Activated T-cell treated with anti-CD3 and anti-CD28 coated beads, Interleukin-2, amount 50 U/mL, for 48 hours (primary cell): ENCODE measurements at places on chromosomes 1 and 21.

- no peak for DNase-seq
Measured at GRCh38 chr1:212722270-212722957, 22.8 kb upstream of the BATF3 start.

DNA sequence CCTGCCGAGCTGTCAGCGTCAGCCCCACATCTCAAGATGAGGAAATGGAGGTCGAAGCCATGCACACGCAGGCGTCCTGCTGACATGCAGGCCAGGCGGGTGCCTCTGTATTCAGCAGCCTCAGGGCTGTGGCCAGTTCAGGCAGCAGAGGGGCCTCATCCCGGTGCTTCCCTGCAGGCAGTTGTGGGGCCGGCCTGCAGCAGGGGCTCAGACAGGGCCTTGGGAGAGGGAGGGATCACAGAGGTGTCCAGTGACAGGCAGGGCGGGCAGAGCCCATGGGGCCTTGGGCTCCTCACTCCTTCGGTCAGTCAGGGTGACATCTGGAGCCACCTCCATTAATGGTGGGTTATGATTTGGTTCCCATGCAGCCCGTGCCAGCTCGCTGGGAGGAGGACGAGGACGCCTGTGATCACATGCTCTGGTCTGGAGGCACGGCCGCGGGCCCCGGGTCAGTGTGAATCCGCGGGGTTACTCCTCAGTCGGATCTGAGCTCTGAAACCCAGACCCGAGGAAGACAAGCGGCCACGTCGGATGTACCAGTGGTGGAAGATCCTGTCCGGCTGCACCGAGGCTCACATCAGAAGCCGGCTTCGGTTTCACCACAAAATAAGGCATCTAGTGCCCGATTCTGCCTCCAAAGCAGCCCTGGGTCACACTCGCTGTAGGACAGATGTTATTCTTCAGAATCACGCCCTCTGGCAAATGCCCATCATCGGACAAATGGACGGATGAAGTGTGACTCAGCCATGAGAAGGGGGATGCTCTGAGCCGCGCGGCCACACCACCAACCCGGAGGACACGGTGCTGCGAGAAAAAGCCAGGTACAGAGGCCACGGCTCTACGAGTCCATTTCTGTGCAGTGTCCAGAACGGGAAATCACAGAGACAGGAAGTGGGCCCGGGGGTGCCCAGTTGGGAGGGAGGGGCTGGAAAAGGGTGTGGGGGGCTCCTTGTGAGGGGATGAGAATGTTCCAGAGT, 33.4 kb downstream of the KRTAP10-1 start:
- DNase-seq = no peak

GRCh38 chr1:191620883-191621282, 537.4 kb upstream of the RGS18 start:
- no peak for DNase-seq

- no peak for DNase-seq
Measured at GRCh38 chr21:39153373-39153772, 29.9 kb downstream of the PSMG1 start.

DNA sequence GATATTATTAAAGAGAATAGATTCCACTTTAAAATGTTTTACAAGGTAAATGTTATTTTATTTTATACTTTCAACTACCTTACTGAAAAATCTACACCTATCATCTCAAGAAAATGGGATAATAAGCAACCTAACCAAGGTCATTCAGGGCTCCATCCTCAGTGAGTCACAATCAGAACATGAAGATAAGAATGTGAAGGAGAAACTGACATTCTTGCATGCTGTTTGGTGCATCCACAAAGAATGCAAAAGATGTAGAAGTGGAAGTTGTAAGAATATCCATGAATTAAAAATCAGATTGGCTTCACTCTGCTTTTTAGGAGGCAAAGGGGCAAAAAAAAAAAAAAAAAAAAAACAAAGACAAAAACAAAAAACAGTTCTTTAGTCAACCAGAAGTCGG, 6.5 kb downstream of the WARS2 start:
- no peak for DNase-seq

- DNase-seq = no peak
Measured at GRCh38 chr1:245715291-245715701, 560.5 kb downstream of the KIF26B start.

DNA sequence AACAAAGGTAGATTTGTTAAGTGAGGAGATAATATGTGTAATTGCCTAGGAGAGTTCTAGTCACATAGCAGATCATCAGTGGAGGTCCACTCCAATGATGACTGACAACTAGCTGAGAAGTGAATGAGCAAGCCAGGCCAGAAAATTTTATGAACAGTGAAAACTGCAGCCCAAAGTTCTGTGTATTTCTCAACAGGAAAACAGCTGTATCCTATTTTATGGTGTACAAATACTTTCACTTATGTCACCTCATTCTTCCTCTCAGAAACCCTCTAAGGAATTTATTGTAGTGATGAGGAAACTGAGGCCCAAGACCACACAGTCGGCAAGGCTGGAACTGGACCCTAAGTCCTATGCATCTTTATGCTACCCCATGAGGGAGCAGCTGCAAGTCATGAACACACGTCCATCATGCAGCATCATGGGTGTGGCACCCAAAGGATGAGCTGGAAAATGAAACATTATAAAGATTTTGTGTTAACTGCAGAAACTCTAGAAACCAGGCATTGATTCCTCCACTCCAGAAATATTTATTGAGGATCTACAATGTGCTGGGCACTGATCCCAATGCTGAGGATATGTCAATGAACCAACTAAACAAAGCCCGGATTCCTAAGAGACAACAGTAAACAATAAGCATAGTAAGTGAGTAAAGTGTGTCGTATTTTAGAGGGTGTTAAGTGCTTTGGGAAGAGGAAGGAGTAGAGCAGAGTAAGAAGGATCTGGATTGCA, 99.5 kb upstream of the DUSP10 start:
- DNase-seq = no peak
